ENCODE measurements at places on chromosomes 12 and 14.
A peak's percentile ranks its signal among the peaks of the same experiment; 100 is the strongest.

DNA sequence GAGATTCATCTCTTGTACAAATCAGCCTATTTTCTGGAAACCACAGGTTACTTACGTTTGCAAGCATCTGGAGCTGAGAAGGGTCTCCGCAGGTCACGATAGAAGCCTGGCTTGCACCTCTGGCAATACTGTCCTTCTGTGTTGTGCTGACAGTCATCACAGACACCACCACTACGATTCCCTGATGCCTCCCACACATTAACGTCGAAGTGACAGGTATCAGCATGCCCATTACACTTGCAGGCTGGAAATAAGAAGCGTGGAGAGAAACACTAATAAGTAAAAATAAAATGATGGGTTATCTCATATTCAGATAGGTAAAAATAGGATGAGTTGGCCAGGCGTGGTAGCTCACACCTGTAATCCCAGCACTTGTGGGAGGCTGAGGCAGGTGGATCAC, 80.2 kb downstream of the NTN4 start:
- DNase-seq, result no peak

GRCh38 chr14:98182393-98183055, 1089.5 kb downstream of the BCL11B start:
- DNase-seq, result no peak

- DNase-seq, result no peak
Observed at GRCh38 chr14:62629176-62629725, 416.0 kb downstream of the KCNH5 start.

GRCh38 chr14:68109132-68109900, 289.7 kb downstream of the RAD51B start:
- DNase-seq, result no peak

- DNase-seq, result no peak
Observed at GRCh38 chr12:93361151-93361919, 16.4 kb upstream of the NUDT4 start.

DNA sequence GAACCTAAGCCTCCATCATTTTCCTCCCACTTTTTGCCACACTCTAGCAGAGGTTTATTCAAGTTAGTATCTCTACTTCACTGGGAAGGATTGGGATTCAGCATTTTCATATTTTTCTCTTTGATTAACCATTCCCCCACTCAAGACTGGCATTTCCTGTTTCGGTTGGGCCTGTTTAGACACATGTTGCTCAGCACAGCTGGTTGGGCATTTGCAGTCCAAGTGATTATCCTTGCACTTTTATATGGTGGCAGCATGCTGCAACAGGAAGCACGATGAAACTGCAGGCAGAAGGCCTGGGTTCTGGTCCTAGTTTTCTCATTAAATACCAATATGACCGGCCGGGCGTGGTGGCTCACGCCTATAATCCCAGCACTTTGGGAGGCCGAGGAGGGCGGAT, 182.9 kb upstream of the GRIN2B start:
- no peak for DNase-seq

DNA sequence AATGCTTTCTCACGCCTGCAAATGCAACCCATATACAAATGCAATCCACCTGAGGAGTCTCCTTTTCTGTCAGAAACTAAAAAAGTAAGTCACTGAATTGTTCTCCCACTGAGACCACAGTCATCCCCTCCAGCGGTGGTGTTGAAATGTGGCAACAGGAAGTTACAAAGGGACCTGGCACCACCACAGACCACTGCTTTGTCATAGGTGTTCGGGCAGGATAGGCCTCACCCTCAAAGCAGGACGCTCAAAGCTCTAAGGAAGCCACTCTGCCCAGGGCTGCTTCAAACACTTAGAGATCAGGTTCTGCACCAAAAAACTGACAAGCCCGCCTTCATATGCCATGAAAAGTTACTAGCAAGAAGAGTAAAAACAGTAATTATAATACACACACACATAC, 11.3 kb downstream of the PHLDA1 start:
- DNase-seq, result peak; percentile 75

- DNase-seq, result no peak
Observed at GRCh38 chr14:36212577-36212976, 36.1 kb upstream of the PTCSC3 start.

DNA sequence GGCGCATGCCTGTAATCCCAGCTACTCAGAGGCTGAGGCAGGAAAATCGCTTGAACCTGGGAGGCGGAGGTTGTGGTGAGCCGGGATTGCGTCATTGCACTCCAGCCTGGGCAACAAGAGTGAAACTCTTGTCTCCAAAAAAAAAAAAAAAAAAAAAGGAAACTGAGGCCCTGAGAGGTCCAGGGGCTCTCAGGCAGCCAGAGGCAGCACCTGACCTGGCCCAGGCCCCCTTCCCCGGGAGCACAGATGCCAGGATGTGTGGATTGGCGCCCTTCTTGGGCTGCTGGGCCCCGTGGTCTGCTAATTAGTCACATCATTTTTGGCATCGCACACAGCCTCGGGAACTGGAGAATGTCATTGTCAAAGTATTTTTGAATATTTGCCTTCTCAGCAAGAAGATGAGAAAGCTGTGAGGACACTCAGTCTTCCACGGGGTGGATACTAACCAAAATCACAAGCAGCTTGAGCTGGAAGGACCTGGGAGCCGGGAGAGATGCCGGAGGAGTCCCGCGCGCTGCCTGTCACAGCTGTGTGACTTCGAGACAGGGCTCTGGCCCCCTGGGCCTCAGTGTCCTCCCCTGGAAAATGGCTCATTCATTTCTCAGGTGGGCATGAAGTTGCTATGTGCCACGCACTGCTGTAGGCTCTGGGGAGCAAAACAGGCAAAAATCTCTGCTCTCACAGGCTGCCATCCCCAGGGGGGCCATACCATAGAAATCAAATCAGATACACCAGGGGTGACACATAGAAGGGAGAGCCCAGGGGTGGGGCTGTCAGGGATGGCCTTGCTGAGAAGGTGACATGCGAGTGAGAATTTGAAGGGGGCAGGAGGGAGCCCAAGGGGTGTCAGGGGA, 12.5 kb upstream of the RCOR1 start:
- no peak for DNase-seq

GRCh38 chr12:112992541-112993398, 14.5 kb downstream of the OAS2 start:
- peak; percentile 71 for DNase-seq

GRCh38 chr12:56954958-56955355, 2.5 kb downstream of the RDH16 start:
- DNase-seq, result no peak

DNA sequence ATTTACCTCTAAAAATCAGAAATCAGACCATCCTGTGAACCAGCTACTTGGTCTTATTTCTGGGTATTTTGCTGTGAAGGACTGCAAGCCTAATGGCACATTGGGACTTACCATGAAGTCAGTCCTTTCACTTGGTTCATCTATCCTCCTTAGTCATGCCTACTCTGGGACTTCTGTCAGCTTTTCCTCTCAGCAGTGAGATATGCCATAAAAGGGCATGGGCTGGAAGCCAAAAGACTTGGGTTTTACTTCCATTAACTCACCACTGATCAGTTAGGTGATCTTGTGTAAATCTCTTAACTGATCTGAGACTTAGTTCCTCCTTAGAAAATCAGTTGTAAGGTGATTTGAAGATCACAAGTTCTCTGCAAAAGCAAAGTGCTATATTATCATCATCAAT, 116.5 kb downstream of the PAH start:
- no peak for DNase-seq

DNA sequence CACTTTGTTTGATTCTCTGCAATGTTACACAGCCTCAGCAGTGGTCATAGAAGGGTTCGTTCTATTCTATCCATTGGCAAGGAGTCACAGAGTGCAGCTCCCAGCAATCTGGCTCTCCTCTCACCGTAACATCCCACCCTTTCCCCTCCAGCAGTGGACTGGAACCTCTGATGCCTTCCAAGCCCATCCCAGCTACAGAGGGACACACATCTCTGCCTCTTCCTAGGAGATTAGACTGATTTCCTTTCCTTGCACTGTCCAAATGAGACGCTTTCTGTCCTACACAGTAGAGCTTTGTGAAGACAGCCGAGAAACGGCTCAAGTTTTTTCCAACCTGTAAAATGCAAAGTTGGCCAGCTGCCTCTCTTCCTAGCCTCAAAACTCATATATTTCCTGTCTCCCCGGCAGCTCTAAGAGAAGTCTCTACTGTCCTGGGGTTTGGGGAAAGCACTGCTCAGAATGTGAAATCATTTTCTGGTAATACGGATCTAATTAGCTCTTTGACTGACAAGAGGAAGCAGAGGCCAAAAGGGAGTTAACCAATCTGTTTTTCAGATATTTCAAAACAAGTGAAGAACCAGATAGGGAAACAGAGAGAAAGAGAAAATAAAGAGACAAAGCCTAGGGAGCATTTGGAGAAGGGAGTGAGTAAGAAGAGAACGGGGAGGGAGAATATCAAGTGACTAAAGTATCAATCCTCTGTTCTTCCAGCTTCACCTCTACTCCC, 516 bp downstream of the NINJ2 start:
- DNase-seq, result no peak

DNA sequence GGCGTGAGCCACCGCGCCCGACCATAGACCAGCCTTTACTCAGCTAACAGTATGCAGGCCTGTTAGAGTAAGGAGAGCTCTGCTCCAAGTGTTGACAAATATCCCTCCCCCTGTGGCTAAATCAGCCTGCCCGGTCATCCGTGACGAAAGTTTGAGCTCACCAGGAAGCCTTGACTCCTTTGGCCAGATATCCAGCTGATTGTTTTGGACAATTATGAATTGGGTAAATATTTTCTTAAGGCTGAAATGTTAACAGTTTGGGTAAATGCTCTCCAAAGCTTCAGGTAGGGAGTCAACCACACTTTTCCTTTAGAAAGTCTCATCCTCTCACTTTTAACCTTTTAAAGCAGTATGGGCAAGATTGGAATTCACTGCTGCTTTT, 157.9 kb downstream of the PAWR start:
- no peak for DNase-seq

- no peak for DNase-seq
Observed at GRCh38 chr12:23948291-23948690, 1.2 kb downstream of the SOX5 start.

DNA sequence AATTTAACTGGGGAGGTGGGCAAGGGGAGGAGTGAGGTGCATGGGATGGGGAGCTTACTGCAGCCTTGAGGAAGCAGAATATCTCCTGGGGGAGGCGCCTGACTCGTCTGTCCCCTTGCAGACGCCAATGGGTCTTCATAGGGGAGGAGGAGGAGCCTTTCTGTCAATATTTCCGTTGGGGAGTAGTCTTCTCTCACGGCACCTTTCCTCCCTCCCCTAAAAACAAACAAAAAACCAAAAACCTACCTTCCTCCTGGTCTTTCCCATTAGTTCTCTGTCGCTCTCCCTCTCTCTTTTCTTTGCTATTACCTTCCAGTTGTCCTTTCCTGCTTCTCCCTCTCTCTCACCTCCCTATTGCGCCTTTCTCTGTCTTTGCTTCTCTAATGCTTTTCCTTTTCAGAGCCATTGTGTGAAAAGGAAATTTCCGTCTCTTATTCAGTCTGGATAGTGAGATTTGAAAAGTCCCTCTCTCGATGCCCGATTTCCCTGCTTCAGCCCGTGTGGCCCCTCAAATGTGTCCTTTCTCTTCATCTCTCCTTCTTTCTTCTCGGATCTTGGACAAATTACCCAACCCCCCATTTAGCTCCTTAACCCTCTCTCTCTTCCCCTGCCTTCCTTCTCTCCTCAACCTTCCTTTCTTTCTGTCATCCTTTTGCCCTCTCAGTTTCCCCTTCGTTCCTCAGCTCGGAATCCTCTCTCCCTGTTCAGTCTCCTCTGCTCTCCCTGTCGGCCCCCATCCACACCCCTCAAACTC, 5.9 kb downstream of the GPR84 start:
- DNase-seq, result peak; percentile 26

DNA sequence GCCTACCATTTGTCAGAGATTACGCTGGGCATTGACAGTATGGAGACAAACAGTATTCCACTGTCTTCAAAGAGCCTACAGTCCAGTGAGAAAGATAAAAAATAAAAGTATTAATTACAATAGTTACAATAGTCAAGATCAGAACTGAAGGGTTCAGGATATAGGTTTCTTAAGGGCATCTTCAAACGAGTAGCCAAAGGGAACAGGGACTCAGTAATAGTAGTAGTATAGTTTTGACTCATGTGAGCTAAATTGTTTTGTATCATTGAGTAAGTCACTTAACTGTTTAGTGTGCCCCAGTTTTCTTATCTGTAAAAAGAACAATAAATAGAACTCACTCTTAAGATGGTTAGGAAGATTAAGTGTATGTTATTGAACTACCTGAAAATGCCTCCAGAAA, 123.6 kb downstream of the METTL25 start:
- DNase-seq, result no peak

GRCh38 chr14:89571491-89571890, 154.5 kb upstream of the FOXN3 start:
- DNase-seq, result no peak

- DNase-seq, result no peak
Observed at GRCh38 chr14:76715101-76715500, 46.2 kb upstream of the VASH1 start.

GRCh38 chr12:121443193-121443870, 43.4 kb downstream of the RNF34 start:
- peak; percentile 91 for DNase-seq

GRCh38 chr12:132582058-132582420, 28.3 kb downstream of the LRCOL1 start:
- no peak for DNase-seq

- no peak for DNase-seq
Observed at GRCh38 chr14:77906446-77906845, 106.5 kb downstream of the ADCK1 start.

GRCh38 chr12:31585271-31585670, 5.7 kb downstream of the DENND5B start:
- no peak for DNase-seq

- DNase-seq, result no peak
Observed at GRCh38 chr12:49921299-49921698, 17.6 kb upstream of the FAIM2 start.

- DNase-seq, result no peak
Observed at GRCh38 chr14:91385224-91385623, 32.4 kb downstream of the CCDC88C start.

DNA sequence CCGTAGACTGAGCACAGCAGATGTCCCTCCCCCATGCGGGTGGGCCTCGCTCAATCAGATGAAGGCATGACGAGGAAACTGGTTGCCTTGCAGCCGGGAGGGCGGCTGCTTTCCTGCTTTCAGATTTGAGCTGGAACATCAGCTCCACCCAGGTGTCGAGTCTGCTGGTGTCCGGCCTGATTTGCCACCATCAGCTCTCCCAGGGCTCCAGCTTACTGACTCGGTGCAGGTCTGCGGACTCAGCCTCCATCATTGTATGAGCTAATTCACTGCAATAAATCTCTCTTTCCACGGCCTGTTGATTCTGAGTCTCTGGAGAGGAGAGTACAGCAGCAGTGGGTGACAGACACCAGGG, 156.2 kb downstream of the KIF26A start:
- DNase-seq, result no peak

GRCh38 chr12:52496590-52497071, 3.6 kb upstream of the KRT6A start:
- DNase-seq, result no peak

DNA sequence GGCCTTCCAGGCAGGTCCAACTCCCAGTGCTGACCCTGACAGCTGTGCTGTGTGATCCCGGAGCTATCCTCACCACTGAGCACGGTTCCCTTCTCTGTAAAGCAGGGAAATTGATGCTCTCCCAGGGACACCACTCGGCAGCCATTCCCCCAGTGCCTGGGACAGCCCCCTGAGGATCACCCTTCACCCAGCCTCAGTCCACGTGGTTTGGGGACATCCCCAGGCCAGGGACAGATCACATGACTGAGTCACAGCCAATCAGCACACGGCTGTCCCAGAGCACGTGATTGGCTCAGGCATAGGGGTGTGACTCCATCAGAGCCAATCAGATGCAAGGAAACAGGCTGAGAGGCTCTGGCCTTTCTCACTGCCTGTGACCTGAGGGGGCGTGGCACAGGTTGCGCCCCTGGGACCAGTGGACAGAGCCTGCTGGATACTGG, 68.8 kb upstream of the SFSWAP start:
- peak; percentile 8 for DNase-seq

GRCh38 chr14:72894623-72895378, 900 bp upstream of the DPF3 start:
- no peak for DNase-seq
